Hematopoietic multipotent progenitor cell treated with erythropoietin and hydrocortisone succinate and interleukin-3 and kit ligand, for 6 days (in vitro differentiated cells): ENCODE measurements at places on chromosomes 5 and 9.
A peak's percentile ranks its signal among the peaks of the same experiment; 100 is the strongest.

- no peak for DNase-seq
Observed at GRCh38 chr9:137497921-137498719, 39.0 kb upstream of the NSMF start.

GRCh38 chr5:10140195-10140973 is 109.3 kb downstream of the ATPSCKMT start:
- peak; percentile 19 for DNase-seq

- DNase-seq = peak; percentile 33
Observed at GRCh38 chr9:35042081-35042604, 30.3 kb downstream of the VCP start.

DNA sequence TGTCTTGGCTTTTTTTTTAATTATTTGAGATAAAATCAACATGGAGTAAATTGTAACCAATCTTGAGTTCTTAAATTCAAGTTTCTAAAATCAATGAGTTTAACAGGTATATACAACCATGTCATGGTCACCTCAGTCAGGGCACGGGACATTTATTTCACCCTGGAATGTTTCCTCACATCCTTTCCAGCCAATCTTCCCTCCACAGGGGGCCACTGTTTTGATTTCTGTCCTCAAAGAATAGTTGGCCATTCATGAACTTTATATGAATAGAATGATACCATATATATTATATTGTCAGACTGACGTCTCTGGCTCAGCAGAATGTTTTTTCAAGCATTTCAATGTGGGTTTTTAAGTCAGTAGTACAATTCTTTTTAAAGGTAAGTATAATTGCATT is 806 bp downstream of the ZNF474 start:
- no peak for DNase-seq

GRCh38 chr5:95600557-95600956 is 19.3 kb upstream of the GPR150 start:
- DNase-seq = no peak

DNA sequence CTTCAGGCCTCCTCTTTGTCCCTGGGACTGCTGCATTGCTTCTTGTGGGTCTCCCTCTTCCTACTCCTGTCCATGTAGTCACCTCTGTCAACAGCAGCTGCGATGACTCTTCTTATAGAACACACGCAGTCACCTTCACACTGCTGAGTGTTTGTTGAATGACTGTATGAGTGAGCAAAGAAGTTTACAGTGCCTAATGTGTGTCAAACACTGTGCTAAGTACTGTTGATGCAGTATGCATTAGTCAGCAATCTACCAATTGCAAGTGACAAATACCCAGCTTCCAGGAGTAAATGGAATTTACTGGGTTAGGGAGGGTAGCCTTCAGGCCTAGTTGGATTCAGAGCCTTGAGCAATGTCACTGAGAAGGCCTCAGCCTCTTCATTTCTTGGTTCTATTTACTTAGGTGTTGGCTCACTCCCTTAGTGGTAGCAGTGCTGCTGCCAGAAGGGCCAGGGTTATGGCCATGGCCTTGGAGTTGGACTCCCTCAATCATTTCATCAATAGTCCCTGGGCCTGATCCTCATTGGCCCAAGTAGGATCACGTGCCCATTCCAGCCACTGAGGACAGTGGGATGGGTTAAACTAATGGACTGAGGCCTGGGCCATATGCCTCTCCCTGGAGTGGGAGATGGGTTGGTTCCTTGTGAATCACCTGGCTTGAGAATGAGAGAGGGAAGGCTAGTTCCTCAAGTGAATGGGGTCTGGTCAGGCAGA is 93.5 kb downstream of the RGS3 start:
- no peak for DNase-seq
